ENCODE measurements at places on chromosomes 1 and 21.

DNA sequence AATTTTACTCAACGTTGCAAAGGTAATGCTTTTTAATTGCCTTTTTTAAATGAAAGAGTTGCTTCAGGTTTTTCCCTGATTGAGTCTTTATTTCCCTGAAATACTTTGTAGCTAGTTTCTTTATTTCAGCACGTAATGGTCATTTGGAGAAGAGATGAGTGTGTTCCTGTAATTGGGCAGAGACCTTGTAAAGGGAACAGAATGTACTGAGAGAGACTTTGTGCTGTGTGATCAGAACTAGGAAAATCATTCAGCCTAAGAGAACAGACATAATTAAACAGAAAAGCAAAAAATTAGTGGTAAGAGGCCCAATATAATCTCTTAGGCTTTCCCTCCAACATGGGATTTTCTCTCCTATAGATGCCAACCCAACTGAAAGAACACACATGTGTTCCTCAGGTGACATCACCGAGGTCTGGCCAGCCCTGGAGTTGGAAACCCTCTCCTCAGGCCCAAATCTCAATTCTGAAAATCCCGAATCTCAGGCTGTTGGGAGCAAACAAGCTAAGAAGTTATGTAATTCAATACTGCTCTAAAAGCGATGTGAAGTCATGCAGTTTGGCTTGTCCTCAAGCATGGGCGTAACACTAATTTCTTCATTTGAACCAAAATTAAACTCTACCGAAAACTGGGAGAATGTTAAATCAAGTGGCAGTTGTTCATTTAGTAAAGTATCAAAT lies 102.0 kb downstream of the TGFB2 start:
- DNase-seq = no peak

- no peak for DNase-seq
Observed at GRCh38 chr1:227781314-227781930, 34.1 kb upstream of the PRSS38 start.

DNA sequence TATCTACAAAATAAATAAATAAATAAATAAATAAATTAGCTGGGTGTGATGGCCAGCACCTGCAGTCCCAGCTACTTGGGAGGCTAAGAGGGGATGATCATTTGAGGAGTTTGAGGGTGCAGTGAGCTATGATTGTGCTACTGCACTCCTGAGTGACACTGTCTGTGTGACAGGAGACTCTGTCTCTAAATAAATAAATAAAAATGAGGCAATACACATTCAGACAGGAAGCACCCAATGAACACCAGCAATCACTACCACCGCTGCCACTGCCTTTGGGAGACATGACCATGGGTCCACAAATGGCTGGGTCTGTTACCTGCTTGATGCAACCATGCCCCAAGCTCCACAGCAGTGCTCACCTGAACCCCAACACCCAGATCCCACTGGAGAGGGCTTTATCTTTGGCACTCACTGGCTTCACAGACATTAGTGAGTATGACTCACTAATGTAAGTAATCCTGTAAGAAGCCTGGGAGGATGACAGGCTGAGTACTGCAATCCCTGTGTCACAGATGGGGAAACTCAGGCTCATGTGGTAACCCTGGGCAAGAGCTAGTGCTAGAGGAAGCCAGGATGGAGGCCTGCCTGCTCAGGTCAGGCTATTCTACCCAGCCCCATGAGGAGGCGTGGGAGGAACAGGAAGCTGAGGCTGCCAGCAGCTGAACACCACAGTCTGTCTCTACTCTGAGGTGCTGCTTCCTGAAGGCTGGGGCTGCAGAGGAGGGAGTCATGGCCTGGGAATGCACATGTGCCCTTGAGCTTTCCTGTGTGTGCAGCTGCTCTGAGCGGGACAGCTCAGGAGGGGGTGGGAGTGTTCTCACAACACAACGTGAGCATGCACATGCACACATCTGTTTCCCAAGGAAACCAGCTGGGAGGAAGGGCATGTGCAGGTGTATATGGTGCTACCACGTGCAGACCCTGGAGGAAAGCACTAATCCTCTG lies 43.0 kb downstream of the SLC9A1 start:
- peak; percentile 49 for DNase-seq

- no peak for DNase-seq
Observed at GRCh38 chr1:102772831-102773230, 335.5 kb downstream of the COL11A1 start.

- no peak for DNase-seq
Observed at GRCh38 chr1:87513255-87513654, 184.6 kb downstream of the LMO4 start.

DNA sequence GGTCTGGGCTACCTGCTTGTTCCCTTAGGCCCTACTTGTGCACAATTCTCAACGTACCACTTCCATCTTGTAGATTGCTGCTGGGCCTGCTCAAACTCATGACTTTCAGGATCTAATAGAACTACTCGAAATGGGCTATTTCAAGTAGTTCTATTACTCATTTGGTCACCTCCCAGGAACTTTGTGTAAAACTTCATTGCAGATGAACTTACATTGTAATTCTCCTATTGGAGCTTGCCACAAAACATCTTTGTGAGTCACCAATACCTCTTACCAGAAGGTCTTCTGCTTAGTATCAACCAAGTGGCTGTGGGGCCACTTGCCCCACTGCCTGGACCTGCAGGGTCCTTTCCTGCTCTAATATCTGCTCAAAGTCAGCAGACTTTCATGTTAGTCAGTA lies 10.7 kb upstream of the MYOCOS start:
- no peak for DNase-seq

GRCh38 chr21:24046829-24047443 lies 1560.3 kb downstream of the MRPL39 start:
- no peak for DNase-seq

DNA sequence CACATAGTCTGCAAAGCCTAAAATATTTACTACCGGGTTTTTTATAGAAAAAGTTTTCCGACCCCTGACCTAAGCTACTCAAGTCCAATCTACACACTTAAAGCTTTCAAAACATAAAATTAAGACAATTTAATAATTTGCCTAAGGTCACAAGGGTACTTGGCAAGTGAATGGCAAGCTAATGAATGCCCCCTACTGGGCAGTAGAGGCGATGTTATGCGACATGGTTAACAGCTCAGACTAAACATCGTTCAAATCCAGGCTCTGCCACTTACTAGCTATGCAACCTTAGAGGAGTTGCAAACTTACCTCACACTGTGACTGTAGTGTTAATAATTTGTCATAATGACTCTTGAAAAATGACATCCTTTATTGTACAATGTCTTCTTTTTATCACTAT lies 317.2 kb upstream of the NFIA start:
- no peak for DNase-seq

DNA sequence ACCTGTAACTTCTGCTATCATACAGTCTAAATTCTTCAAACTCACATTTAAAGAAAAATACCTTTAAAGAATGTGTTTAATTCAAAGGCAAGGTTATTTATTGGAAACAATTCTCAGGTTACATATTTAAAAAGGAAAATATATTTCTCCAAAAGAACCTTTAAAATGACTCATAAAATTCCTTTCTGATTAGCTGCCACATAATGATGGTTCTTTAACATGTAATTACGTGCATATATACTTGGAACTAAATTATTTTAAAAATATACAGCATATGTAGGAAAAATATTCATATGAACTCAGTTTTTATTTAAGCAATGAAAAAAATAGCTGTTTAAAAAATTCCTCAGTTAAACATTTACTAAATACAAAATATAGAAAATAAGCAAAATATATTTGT lies 173.6 kb downstream of the COP1 start:
- no peak for DNase-seq

DNA sequence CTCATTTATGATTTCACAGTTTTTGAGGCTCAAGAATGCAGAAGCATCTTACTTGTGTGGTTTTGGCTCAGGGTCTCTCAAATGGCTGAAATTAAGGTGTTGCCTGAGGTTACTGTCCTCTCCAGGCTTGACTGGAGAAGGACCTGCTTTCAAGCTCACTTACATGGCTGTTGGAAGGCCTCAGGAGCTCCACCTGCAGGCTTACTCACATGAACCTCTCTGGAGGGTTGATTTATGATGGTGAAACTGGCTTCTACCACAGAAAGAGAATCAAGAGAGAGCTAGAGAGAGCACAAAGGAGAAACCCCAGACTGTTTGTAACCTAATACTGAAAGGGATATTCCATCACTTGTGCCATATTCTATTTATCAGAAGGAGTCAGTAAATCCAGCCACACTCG lies 6.2 kb upstream of the KCNK2 start:
- DNase-seq = no peak

DNA sequence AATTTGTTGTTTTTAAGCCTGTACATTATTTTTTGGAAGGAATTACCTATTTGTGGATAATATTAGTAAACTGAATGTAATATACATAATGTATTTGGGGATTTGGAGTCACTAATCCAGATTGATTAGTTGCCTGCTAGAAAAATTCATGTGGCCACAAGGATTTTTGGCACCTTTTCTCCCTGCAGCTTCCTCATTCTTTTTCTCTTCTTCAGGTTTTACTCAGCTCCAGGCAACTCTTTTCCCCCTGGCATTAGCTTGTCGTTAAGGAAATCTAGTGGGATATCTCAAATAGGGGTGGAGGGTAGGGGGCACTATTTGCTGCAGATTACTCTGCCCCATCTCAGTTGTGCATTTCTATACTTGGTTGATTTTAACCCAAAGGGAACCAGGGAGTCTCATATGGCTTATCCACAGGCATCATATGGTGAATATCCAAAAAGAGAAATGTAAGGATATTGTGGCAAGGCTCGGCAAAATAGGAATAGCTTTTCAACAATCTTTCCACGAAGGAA lies 203.1 kb downstream of the NFIA start:
- no peak for DNase-seq

DNA sequence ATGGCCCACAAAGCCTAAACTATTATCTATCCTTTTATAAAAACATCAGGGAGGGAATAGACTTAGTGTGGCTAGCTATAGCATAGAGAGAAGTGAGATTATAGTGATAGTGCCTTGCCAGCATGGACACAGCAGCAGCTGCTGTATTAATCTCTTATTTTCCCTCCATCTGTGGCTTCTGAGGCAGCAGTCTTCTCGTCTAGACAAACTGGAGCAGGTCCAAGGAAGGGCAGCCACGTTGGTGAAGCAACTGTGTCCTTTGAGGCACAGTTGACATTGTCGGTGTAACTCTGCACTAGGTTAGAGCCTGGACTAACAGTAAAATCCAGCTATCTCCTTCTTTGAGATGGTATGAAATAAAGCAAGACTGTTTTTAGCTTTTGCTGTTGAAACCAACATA lies 131.3 kb downstream of the CACHD1 start:
- no peak for DNase-seq

- DNase-seq = no peak
Observed at GRCh38 chr1:117795190-117795589, 134.2 kb downstream of the GDAP2 start.

DNA sequence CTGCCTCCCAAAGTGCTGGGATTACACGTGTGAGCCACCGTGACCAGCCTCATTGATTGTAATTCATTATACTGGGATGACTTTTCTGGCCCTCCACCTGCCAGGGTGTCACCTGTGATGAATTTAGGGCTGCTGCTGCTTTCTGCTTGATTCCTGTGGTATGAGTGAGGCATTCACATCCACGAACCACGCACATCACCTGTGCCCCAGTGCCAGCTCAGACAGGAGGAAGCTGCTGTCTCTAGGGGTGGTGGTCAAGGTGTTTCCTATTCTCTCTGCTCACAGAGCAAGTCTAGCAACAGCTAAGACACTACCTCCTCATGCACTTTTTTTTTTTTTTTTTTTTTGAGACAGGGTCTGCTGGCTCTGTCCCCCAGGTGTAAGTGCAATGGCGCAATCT lies 12.3 kb upstream of the LDLRAD2 start:
- DNase-seq = no peak

DNA sequence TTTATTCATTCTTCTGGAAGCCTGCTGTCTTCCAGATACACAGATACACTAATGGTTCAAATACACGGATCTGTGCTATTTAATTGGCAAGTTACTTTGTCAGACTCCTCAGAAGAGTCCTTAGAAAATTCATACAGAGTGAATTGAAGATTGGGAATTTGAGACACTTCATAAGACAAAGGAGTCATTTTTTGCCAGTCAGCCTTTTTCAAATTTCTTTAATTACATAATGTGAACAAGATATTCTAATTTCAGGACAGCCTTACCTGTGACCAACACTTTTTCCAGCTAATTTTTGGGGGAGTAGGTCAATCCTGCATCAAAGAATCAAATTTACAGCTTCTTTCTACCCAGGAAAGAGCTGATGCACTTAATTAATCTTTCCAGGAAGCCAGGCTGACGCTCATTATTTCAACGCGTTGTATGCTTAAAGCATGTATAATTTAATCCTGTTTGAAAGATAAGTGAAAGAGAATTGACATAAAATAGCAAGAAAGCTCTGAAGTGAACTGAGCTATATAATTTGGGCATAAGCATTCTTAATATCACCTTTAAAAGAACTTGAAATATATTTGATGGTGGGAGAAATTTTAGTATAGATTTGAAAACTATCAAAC lies 12.8 kb upstream of the NRIP1 start:
- no peak for DNase-seq

DNA sequence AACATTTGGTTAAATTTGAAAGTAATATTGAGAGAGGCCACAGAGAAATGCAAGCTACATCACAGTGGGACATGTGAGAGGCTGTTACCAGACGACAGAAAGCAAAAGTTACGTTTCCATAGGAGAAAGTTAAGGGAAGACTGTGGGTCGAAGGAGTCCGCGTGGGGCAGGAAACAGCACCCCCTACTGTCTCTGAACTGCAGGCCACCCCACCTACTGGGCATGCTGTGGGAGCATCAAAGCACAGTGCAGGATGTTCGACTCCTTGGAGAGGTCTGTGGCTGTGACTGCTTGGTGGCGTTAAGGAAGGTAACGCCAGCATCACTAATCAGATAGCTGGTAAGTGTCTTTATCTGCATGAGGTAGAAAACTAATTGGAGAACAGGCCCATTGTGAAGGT lies 123.9 kb downstream of the PTBP2 start:
- DNase-seq = no peak

DNA sequence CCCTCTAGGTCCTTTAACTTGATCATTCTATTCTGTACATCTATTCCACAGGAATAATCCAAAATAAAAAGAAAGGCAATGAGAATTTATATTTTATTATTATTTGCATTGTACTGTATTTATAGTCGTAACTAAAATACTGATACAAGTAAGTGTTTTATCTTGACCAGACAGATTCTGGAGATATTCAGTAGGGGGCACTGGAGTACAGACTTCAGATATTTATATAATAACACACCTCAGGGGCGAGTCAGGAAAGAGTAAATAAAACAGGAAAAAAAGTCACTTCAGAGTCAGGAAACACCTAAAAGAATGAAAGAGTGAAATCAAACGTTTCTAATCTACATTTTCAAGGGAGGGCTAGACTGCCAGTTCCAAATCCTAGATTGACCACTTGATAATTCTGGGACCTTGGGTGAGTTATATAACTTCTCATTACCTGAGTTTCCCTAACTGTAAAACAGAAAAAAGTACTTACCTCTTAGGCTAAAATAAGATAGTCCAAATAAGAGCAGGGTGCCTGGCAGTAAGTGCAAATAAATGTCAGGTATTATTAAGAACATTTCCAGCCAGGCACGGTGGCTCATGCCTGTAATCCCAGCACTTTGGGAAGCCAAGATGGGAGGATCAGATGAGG lies 31.1 kb upstream of the MTF1 start:
- DNase-seq = no peak

Data from stimulated activated CD4-positive, alpha-beta T cell treated with anti-CD3 and anti-CD28 coated beads, Interleukin-12 subunit alpha, Interleukin-12 subunit beta, amount 100 ng/mL, for 4 hours (primary cell).